GM23248 (cell line): ENCODE measurements at places on chromosomes 6 and 20. TPM values are rescaled to one million over a fixed set of nuclear protein-coding genes. Genes with fewer than 3 reads are reported as not detected.

DNA sequence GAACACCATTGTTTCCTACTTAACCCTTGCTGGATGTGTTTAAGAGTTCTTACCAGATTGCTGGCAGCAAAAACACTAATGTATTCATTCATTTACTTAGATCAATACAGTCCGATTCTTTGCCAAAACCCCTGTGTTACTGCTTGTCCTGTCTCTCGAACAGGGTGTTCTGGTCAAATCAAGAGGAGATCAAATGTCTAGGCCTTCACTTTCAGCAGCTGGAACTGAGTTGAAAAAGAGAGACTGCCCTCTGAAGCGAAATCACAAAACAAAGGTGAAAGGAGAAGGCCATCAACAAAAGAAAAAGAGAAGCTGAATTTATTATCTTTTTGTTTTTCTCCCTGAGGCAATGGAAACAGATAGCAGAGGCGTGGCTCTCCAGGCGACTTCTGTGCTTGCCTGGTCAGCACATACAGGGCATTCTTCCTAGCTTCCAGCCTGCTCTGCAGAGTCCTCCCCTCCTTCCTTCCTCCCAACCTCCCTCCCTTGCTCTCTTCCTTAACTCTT, 44.1 kb upstream of the GCM1 start:
- no peak for DNase-seq

The THBD gene
- total RNA-seq: 15.6 and 15.7 TPM in 2 replicates

DNA sequence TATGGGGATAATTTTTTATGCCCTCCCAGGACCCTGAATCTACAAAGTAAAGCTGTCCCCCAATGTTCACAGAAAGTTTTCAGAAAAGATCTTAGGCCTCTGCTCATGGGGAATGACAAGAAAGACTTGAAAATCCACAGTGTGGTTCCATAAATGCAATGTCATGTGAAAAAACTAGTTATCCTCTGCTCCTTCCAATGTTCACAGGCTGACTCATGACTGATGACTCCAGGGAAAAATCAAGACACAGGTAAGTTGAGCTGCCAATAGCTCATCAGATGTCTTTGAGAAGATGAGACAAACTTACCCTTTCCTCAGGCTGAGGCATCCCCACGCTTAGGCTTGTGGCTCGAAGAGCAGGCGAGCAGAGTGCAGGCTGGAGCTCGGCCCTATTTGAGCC, 14.8 kb upstream of the BCLAF1 start:
- DNase-seq: no peak

- no peak for DNase-seq
These were observed 79.9 kb upstream of the NAA20 start for GRCh38 chr20:19937218-19937617.

DNA sequence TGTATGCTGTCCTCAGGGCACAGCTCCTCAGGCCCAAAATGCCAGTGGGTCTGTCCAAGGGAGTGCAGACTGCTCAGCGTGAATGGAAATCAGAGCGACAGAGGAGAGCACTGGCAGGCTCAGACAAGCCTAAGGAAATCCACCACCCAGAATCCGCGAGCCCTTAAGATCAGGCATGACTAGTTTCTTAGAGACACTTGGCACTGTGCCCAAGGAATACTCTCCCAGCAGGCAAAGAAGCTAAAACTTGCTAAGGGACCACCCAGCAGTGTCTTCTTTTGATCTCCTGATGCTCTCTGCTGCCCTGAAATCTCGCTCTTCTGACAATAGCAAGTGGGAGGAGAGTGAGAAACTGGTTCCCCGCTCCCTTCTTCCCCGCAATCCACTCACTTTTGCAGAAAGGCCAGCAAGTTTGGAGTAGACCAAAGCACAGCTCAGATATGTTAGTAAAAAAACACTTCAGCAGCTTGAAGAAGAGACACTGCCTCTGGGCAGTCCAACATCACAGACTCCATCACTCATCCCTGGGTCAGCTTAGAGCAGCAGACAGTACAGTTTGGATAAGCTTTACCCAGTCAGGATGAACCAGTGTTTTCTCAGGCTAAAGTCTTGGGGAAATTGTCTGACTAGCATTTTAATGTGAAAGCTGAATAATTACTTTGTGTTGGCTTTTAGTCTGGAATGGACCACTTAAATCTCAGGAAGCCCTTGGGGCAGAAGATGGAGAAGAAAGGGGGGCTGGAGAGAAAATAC, 32.4 kb downstream of the TRAF3IP2 start:
- DNase-seq: peak; percentile 85

GRCh38 chr20:45545351-45545750, 1.9 kb downstream of the EPPIN start:
- no peak for DNase-seq

The ACTL10 gene
- total RNA-seq: 3.2 and 3.4 TPM in 2 replicates
